Activated CD4-positive, alpha-beta T cell treated with anti-CD3 and anti-CD28 coated beads, Interleukin-2, amount 50 U/mL, for 24 hours (primary cell): ENCODE measurements at places on chromosomes 3 and 15.

DNA sequence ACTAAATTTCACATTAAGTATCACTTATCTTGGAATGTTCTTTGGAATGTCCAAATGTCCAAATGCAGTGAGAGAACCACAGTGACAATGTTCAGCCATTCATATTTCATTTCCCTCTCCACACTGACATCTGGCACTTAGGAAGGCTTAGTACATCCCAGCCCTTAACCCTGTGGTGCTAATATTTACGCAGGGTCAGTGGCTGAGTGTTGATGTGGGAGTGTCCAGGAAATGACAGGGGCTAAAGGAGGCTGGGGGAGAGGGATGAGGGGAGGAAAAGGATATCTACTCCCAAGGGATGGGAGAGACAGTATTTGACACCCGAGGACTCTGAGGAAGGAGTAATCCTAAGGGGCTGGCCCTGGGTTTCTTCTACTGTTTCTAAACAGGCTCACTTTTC lies 14.1 kb upstream of the CCR4 start:
- DNase-seq = no peak

GRCh38 chr3:11580645-11581044 lies 63.1 kb downstream of the VGLL4 start:
- DNase-seq = no peak

DNA sequence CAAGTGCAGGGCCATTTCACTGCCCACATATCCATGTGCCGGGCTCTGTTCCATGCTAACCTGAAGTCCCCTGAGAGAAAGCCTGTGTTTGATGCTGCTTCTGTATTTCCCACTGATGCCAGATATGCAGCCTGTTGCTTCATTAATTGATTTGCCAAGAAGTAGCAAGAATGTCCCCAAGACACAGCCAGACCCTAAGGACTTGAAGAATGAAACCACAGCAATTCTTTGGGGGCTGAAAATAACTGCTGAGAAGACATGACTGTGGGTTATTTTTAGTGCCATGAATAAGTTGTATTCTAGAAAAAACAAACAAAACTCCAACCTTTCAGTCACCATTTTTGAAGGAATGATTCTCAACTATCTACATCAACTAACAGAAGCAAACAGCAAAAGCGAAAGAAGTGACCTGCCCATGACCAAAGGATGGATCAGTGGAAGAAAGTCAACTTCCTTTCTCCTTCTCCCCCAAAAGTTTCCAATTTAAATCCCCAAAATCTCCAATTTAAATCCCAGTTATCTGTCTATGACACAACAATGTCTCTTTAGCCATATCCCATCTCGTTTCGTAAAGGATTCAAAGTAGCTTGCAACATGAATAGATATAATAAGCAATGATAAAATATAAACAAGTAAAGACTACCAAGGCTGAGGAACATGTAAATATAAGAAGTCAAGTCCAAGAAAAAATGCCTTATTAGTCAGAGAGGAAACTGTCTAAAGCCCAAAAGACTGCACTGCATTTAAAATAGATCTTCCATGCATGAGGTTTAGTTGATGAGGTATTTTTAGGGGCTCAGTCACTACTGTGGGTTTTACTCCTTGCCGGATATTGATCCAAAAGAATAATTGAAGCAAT lies 226.8 kb downstream of the DTWD1 start:
- no peak for DNase-seq

GRCh38 chr3:171704002-171704401 lies 106.3 kb downstream of the PLD1 start:
- no peak for DNase-seq

GRCh38 chr3:11096266-11097139 lies 57.8 kb upstream of the HRH1 start:
- DNase-seq = peak; percentile 62

GRCh38 chr3:138213398-138214085 lies 26.4 kb downstream of the ARMC8 start:
- no peak for DNase-seq

- no peak for DNase-seq
Measured at GRCh38 chr15:25730918-25731317, 132.2 kb downstream of the ATP10A start.

DNA sequence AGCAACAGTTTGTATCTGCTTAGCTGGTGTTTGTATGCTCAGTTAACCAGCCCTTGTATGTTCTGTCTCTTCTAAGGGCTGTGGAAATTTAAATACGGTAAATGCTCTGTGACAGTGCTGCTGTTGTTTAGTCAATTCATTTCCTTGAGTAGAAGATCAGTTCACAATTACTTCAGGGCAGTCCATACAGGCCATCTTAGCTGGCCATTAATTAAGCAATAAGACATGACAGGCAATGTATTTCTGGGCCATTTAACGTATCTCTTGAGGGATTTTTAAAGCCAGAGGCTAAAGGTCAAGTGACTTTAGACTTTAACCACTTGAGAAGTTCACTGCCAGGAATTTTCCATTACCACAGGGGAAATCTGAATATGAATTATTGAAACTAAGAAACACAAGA lies 351.8 kb downstream of the ZIC1 start:
- no peak for DNase-seq

DNA sequence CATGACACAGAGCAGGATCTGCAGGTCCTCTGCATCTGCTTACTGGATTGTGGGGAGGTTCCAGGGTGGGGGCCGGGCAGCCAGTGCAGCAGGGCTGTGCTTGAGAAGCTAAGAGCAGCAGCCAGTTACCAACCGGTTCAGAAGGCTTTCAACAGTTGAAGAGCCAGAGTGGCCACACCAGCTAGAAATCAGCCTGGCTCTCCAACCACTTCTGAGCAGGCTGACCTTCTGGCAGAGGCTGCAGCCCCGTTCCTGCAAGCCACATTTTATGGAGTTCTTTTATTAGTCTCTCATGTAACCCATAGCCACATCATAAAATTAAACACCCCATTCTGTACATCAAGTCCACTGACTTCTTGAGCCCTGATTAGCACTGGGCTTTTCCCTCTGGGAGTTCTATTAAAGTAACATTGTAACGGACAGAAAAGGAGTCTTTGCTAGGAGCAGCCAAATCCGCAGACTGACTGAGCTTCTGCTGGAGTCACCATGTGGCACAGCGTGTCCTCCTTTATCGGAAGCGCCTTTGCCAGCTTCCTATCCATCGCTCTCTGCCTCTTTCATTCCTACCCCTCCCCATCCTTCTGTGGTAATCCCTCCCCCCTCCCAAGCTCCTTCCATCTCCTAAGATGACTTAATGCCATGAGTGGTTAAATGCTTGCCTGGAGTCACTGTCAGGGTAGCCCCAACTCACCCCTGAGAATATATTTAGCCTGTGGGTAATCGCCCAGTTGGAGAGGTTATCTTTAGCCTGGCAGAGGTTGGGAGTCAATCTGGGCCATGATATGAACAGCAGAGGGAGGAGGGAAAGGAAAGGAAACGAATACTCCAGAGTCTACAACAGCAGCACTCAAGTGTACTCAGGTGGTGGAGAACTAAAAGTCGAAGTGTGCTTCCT lies 138.5 kb upstream of the HES1 start:
- DNase-seq = no peak

- no peak for DNase-seq
Measured at GRCh38 chr3:166663194-166663593, 716.9 kb downstream of the ZBBX start.

DNA sequence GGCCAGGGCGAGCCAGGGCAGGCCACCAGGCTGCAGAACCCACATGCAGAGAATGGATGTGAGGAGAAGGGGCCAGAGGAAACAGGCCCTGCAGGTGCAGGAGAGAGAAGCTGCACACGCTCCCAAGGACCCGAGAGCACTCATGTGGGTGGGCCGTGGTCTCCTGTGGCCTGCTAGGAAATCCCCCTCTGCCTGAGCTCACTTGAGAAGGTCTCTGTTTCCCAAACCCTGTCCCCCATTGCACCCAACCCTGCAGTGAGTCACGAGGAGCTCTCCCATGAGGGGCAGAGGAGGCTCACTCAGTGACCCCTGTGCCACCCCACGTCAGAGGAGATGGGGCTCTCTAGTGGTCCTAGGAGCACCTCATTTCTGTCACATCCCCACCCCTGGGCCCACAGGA lies 111.1 kb downstream of the KLF13 start:
- DNase-seq = peak; percentile 63

DNA sequence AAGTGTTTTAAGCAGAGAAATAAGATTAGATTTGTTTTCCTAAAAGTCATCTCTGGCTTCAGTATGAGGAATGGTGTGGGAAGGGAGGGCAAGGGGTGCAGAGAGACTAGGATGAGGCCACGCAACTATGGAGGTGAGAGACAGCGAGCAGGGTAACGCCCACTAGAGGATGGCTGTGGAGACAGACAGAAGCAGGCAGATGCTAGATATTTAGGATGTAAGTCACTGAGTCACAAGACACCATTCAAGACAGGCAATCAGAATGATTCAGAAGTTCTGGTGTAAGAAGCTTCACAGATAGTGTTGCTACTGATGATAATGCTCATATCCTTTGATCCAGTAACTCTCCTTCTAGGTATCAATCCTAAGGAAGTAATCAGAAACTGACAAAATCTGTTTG lies 19.1 kb downstream of the HSPBAP1 start:
- no peak for DNase-seq

- no peak for DNase-seq
Measured at GRCh38 chr15:84594617-84595290, 6.1 kb upstream of the ZSCAN2 start.

GRCh38 chr3:17349093-17349492 lies 393.3 kb downstream of the TBC1D5 start:
- DNase-seq = no peak

- no peak for DNase-seq
Measured at GRCh38 chr3:64242435-64242834, 17.2 kb upstream of the PRICKLE2 start.

DNA sequence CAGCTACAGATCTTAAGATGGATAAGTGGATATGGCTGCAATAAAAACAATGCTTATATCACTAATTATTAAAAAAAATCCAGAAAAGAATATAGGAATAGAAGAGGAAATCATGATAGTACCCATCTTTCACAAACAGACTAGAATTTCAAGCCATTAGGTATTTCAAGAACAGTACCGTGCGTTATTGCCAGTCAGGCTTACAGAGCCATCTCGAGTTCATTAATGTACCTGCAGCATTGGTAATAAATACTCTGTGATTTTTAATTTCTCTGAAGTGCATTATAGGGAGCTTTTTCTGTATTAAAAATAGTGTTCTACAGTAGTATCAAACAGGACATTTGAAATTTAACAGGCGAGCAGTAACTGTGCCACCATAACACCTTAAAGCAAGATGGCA lies 35.7 kb downstream of the ST3GAL6 start:
- DNase-seq = no peak

GRCh38 chr3:180383332-180384020 lies 218.5 kb upstream of the TTC14 start:
- DNase-seq = no peak

DNA sequence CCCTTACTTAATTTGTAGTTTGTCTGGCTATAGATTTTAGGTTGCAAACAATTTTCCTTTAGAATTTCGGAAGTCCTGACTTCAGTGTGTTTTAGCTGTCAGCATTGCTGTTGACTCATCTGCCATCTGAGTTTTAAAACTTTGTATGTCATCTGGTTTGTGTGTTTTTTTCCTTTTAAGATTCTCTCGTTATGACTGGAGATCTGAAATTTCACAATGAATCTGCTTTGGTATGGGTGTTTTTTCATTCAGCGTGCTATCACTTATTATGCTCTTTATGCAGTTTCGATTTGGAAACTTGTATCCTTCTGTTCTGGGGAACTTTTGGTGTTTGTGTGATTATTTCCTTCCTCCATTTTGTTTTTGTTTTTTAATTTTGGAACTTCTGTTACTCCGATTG lies 53.7 kb upstream of the ZNF280D start:
- no peak for DNase-seq

DNA sequence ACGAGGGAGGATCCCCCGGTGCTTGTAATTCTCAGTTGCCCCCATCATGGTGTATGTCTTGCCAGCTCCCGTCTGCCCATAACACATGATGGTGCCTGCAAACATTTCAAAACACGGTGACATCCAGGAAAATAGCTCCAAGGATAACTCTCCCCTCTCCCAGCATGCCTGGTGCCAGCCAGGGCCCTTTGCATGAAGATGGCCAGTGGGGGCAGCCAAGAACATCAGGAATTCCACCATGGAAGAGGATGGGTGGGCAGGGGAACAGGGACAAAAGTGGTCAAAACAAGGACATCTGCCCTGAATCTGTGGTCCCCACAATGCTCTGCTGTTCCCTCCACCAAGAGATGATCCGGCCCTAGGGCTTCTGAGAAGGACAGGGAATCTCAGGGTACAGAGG lies 9.0 kb downstream of the KIF9 start:
- DNase-seq = no peak

DNA sequence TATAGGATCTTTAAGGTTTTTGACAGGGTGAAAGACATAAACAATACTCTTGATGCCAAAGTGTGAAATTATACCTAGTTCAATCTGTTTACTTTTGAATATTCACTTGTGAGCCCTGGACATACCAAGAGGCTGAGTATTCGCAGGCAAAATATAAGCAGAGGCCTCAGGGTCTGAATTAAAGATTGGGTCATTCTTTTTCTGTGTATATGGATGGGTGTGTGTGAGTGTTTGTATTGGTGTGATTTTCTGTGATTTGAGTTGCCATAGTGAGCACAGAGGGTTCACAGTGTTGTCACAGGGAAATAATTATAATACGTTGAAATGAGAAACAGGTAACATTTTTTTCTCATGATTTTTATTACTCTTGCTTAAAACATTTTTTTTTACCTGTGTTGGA lies 770.7 kb upstream of the ALCAM start:
- no peak for DNase-seq

DNA sequence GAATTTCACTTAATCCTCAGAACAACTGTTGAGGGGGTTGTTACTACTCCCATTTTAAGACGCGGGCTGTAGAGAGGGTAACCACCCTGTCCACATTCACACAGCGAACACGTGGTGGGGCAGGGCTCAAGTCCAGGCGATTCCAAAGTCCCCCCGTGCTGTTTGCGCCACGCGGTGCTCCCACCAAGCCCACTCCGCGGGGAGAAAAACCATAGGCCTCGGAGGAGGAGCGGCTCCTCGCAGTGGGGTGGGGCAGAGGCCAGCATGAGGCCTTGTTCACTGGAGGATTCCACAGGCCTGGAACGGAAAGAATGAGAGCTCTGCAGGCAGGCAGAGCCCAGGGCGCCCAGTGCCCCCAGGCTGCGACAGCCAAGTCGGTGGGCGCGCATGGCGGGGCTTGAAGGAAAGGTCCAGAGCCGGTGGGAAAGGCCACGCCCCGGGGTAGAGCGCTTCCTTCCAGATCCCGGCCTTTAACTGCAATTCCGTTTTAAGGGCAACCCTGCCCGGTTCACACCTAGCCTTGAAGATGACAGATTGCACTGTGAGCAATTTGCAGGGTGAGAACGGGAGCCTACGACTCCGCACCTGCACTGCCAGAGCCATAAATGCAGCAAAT lies 161.8 kb upstream of the TBL1XR1 start:
- DNase-seq = peak; percentile 39

DNA sequence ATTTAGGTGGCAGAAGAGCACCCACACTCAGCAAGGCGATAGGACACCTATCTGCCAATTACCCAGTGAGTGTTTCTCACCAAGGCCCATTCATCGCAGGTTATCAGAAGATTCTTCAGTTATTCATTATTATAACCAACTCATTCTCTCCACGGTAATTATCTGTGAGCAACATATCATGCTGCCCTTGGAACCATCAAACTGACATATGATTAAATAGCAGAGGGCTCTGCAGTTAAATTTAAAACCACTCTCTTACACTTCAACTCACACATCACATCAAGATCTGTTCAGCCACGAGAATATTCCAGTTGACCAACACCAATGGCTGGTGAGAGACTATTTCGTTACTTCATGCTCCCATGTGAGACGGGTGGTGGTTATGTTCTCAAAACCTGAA lies 489.3 kb downstream of the ERC2 start:
- DNase-seq = no peak
